ENCODE measurements at places on chromosomes 2 and 18.

GRCh38 chr18:62576845-62577512 lies 54.2 kb downstream of the ZCCHC2 start:
- H3K36me3 ChIP-seq: peaks cover 39% of the 10 kb centered on the region
- DNase-seq: no peak
- no peaks in the 10 kb centered on the region for H3K27me3 ChIP-seq
- H3K27ac ChIP-seq: no peak overlapping the region

DNA sequence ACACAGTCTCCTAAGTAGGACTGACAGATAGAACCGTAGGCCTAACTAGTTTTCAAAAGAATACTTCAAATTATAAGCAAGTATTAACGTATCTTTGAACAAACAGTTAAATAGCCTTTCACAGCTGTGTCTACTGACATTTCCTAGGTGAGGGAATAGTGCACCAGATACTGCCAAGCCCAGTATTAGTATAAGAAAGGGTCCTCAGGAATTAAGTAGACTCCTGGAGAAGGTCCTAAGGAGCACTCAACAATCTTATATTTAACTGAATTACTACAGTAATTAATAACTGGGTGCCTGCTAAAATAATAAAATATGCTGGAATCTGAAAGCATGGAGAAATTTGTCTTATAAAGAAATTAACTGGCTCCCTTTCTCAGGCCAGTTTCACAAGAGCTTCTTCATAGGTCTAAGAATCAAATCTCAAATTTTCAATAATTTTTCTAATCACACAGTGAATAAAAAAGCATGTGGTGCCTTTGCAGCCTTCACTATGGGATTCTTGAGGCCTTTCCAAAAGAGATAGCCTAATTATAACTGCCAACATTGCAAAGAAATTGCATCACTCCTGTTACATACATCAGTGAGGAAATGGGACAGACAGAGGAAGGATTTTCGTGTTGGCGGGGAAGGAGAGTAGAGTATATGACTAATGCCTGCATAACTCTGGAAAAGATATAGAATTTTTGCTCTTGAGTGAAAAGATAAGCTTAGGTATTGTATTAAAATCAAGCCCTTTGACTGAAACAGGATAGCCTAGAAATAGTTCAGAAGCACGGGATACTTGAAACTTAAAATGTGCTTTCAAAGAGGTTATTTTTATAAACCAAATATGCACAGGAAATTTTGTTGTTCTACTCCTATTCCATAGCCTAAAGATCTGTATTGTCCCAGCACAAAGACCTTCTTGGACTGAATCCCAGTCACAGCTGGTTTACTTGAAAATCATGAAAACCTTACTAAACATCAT lies 228.6 kb upstream of the STK17B start:
- H3K4me1 ChIP-seq: peaks cover 13% of the 10 kb centered on the region
- peak overlapping the region; percentile 65 for H3K27ac ChIP-seq
- no peaks in the 10 kb centered on the region for H3K27me3 ChIP-seq
- DNase-seq: no peak
- no peak overlapping the region for H3K4me3 ChIP-seq

DNA sequence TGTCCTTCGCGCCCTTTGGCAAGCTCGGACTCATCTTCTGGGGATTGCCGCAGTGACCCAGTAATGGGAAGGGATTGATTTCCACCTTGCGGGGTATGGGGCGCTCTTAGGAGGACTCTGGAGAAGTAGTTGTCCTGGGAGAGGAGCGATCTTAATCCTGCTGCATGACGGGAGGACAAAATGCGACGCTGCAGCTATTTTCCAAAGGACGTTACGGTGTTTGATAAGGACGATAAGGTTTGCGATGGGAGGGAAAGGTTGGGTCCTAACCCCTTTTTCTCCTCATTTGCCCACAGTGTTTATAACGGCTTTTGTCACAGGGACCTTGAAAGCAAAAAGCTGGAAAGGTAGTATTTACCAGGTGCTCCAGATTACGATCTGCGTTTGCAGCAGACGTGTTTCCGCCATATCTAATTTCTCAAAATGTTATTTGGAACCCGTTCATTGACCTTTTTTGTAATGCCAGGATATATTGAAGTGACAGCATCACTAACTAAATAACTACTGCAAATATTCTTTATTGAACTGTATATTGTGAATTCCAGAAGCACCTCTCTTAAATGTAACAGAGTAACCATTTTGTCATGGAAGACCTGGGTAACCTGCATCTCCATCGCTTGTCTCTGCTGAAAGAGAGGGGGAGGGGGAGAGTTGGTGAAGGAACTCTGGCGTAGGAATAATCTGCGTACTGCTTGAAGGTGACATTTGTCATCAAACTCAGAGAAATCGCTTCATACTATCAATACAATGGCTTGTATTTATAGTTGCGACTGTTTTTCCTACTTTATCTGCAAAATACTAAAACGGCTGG lies 590 bp downstream of the MDH1 start:
- H3K4me3 ChIP-seq: peak overlapping the region; percentile 96
- peaks cover 27% of the 10 kb centered on the region for H3K36me3 ChIP-seq
- no peaks in the 10 kb centered on the region for H3K27me3 ChIP-seq

DNA sequence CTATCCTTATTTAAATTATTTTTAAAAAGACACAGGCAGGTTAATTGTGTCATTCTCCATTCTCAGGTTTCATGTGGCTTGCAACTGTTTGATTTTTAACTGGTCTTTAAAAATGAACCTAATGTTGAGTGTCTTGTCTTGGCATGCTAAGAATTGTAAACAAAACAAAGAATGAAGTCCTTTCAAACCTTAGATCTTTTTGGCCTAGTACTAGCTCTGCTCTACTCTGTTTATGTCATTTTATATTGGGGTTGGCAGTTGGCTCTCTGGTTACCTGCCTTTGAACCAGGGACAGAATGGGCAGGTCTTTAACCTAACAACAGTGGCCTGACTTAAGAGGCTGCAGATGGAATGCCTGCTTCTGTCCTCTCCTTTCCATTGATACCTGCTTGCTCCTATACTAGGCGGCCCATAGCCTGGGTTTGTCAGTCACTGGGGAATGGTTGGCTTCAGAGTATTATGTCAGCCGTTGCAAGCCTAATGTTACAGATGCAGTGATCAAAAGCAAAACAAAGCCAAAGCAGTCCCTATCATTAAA lies 85.5 kb downstream of the MTA3 start:
- no peaks in the 10 kb centered on the region for H3K36me3 ChIP-seq
- no peaks in the 10 kb centered on the region for H3K27me3 ChIP-seq
- no peak for DNase-seq
- H3K4me1 ChIP-seq: no peaks in the 10 kb centered on the region

DNA sequence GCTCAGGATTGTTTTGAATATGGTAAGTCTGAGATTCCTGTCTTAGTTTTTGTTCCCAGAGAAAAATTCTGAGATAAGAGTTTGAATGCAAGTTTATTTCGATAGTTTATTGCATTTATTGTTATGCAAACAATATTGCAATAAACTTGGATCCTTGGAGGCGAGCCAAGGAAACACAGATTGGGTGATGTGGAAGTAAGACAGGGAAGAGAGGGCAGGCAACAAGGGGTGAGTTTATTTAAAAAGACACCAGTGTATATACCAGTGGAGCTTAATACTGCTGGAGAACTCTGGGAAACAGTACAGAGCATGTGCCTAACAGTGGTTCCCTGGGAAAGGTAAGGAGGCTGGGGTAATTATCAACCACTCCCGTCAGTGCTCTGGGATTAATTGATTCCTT lies 87.5 kb upstream of the NEDD4L start:
- H3K4me3 ChIP-seq: no peak overlapping the region
- DNase-seq: no peak
- H3K36me3 ChIP-seq: no peaks in the 10 kb centered on the region
- no peaks in the 10 kb centered on the region for H3K4me1 ChIP-seq
- no peaks in the 10 kb centered on the region for H3K27me3 ChIP-seq

DNA sequence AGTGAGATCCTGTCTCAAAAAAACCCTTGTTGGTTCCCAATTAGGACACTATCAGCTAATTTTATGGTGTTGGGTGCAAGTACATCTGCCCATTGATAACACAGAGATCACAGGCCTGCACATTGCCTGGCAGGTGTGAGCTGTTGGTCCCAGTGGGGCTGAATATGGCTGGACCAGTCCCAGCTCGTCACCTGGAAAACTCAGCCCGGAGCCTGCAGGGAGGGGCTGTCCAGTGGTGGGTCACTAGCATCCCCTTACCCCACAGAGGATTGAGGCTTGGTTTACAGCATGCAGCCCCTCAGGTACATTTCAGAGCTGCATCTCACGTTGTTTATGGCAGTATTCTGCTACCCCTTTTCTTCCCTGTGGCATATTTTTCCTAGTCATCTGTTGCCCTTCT lies 40.8 kb upstream of the CHMP1B start:
- no peaks in the 10 kb centered on the region for H3K36me3 ChIP-seq
- H3K27ac ChIP-seq: no peak overlapping the region
- DNase-seq: no peak
